ENCODE measurements at places on chromosomes 5 and 9. TPM values are rescaled to one million over a fixed set of nuclear protein-coding genes. Genes with fewer than 3 reads are reported as not detected.

The ERP44 gene
- total RNA-seq: 13.7 TPM

The NTRK2 gene
- under 0.01 TPM for total RNA-seq

The QRFP gene
- total RNA-seq: not detected

The TMEM232 gene
- 5.1 TPM for total RNA-seq

The SPATA31C2 gene
- total RNA-seq: not detected

The CDC20B gene
- not detected for total RNA-seq

The DMRT2 gene
- 1.6 TPM for total RNA-seq

The BRINP1 gene
- 4.0 TPM for total RNA-seq

The ACTBL2 gene
- not detected for total RNA-seq

All from subcutaneous preadipocyte (primary cell).